ENCODE measurements at places on chromosomes 7 and 10.

DNA sequence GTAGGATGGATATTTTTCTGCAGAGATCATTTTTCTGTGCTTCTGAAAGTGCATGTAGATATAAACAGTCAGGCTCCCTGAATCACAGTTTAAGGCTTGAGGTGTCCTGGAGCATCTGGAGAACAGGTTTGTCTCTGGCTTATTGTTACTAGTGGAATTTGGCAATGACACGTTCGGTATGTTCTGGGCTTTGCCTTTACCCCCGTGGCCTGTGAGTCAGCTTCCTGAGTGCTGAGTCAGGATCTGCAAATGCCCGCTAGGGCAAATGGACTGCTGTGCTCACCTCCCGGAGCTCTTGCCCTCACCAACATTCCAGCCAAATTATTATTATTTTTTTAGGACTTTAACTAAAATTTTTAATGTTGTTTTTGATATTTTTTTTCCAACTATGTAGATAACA lies 192.5 kb upstream of the PRSS1 start:
- DNase-seq: no peak

- DNase-seq: no peak
These were observed 432.0 kb downstream of the ATRNL1 start for GRCh38 chr10:115525141-115525540.

DNA sequence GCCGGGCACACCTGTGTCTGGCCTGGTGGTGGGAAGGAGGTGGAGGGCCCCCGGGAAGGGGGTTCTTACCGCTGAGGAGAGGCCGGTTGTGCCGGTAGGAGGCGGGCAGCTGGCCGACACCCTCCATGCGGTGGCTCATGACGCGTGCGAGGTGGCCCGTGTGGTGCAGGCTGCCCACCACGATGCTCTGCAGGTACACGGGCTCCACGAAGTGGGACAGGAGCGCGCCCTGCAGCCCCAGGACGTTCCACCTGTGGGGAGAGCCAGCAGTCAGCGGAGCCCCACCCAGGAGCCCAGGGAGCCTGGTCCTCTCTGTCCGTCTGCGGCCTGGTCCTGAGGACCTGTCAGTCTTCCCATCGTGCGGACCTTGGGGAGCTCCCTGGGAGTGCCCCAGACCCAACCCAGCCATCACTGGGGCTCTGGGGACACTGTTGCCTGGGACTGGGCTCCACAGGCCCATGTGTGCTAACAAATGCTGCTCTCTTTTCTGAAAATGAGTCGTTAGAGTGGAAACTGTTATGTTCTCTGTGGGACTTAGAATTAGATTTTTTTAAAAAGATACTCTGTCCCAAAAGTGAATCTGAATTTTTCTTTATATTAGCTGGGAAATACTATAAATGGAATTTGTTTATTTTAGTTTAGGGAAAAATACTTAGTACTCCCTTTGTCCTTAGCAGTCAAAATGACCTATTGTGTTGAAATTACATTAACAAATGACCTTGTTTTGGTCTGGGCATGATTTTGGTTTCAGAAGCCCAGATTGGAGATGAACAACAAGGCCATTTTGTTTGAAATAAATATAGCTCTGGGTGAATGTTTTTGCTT lies 143.9 kb downstream of the WDR37 start:
- DNase-seq: no peak

- no peak for DNase-seq
These were observed 364.2 kb downstream of the GLRX3 start for GRCh38 chr10:130500261-130501000.

- DNase-seq: no peak
These were observed 116.7 kb downstream of the REEP3 start for GRCh38 chr10:63637901-63638327.

GRCh38 chr7:94655126-94655847 lies 646 bp downstream of the SGCE start:
- DNase-seq: no peak

DNA sequence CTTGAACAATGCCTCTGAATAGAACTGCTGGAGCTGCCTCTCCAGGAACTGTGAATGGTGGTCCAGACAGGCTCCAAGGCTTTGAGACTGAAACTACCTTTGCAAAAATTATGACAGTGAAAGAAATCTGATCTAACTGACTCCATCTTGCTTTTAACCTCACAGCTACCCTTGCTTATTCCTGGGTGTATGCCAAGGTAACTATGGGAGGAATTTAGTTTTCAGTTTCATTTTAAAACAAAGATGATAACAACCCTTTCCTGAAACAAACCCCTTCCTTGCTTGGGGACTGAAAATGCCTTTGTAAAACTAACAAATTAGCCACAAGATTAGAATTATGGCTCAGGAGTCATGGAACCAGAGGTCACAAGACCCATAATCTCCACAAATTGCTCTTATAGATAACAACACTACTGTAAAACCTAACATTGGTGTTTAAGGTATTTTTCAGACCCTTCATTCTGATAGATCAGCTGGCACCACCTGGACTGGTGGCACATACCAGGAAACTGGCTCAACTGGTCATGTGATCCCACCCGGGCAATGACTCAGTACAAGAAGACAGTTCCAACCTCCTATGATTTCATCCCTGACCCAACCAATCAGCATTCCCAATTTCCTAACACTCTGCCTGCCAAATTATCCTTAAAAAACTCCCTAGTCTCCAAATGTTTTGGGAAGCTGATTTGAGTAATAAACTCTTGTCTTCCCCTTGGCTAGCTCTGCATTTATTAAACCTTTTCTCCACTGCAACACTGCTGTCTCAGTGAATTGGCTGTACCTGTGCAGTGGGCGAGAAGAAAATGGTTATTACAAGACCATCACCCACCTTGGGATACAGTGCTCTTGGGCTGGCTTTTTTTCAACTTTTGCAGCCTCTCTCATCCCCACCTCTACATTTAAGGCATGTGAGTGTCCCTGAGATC lies 608.1 kb downstream of the TYW1 start:
- no peak for DNase-seq

- DNase-seq: no peak
These were observed 65.1 kb upstream of the BET1 start for GRCh38 chr7:94069162-94069739.

DNA sequence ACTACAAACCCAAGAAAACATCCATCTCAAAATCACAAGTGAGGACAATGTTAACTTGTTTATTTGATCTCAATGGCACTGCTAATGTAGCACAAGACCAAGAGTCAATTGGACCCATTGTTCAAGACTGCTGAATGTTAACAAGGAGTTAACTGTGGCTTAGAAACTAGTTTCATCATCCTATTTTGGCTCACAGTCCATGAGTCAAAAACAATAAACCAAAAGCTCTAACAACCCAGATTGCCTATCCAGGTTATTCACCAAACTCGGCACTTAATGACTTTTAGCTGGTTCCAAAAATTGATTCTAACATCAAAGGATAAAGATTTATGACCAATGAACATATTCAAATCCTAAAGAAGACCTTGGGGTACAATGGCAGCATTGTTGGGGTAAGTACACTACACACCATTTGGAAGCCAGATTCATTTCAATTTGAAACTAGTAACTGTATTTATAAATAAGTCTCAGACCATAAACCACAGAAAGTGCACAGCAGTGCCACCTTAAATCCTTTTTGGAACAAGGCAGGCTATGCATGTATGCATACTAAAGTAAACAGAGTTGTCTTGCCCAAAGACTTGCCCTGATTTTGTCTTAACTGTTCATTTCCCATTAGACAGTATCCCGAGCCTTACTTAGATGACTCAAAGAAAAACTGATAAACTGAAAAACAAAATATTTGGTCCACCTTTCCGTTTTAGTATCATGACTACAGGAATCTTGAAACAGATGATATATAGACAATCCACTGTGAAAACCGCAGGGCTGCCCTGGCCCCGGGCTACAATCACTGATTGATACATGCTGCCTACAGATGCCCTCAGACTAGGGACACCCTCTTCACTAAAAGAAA lies 84.5 kb downstream of the SRPK2 start:
- no peak for DNase-seq

DNA sequence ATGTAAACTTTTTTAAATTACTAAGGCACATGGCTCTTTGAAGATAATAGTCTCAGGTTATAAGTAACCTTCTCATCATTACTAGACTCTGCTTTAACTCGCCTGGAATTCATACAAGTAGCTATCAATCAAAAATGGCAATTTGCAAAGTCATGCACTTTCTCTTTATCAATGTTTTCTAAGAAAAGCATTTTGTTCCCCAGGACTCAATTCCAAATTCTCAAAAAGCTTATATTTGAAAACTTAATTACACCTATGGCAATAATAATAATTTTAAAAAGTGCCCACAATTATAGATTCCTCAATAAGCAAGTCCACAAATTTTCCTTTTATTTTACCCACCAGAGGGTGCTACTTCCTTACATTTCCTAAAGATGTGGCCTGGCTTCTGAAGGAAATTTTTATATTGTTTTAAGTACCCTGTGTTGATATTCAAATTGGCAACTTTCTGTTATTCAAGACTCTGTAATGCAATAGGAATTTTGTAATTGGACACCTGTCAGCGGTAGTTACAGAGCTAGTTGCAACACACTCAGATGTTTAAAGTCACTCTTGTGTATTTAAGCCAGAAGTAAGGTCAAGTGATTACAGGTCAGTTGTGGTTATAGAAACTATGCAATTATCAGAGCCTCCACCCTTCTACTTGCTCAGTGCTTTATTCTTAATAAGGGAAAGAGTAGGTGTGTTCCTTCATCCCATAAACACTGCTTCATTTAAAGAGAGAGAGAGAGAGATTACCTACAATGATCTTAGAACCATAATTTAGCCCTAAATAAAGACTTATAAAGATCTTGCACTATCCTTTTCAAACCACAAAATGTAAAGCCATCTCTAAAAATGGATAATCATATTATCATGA lies 47.1 kb upstream of the HYAL4 start:
- peak; percentile 22 for DNase-seq

GRCh38 chr10:79079490-79080355 lies 11.0 kb downstream of the ZMIZ1 start:
- no peak for DNase-seq

DNA sequence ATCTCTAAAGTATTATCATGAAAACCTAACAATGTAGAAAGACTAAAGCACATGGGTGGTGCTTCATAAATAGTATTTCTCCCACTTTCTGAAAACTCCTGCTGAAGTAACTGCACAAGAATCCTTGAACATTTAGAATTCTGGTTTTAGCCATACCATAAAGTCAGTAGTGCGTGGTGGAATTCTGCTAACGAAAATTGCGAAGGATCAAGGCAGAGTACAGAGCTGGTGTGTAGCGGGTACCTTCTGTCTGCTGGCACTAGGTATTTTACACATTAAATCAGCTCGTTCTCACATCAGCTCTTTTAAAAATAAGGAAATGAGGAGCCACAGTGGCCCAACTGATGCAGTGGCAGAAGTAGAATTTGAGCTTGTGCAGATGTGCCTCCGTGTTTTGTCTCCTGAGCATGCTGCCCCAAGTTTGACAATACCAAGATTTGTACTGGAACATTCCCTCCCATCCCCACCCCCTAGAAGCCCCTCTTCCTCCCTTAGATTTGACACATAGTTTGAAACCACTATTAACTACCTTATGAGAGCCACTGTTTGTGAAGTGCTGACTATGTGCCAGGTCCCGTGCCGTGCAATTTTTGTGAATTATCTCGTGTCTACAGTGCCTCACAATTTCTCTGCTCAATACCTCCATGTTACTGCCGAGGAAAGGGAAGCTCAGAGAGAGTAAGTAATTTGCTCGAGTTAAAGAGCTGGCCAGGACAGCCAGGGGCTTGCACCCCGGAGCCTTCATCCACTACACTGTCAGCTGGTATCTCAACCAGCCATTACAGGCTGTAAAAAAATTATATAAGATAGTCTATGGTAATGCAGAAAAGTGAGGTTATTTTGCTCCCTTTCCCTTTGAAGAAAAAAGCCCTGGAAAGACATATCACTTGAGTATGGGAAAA lies 66.9 kb downstream of the EGFR start:
- DNase-seq: no peak

- DNase-seq: no peak
These were observed 38.5 kb upstream of the MSMB start for GRCh38 chr10:46084321-46085165.

DNA sequence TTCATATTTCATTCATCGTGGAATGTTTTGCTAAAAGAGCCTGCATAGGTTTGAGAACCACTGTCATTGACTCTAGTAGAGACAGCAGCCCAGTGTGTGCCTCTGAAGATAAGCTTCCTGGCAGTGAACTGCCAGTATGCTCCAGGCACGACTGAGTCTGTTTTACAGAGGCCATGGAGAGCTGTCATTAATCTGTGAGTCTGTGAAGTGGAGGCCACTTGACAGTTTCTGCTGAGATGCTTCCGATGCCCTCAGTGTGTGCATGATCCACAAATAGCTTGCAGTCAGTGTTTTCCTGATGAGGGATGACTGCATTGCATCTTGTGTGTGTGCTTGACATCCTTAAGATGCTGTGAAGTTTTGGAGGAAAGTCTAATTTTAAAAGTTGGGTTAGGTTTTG lies 162.2 kb downstream of the PFKFB3 start:
- no peak for DNase-seq

GRCh38 chr10:13525663-13526062 lies 3.2 kb downstream of the BEND7 start:
- no peak for DNase-seq

- no peak for DNase-seq
These were observed 750 bp downstream of the ZNF398 start for GRCh38 chr7:149147752-149148653.

- no peak for DNase-seq
These were observed 117.1 kb downstream of the KMT2E start for GRCh38 chr7:105131033-105131656.

- no peak for DNase-seq
These were observed 28.3 kb upstream of the FIS1 start for GRCh38 chr7:101273206-101273605.

DNA sequence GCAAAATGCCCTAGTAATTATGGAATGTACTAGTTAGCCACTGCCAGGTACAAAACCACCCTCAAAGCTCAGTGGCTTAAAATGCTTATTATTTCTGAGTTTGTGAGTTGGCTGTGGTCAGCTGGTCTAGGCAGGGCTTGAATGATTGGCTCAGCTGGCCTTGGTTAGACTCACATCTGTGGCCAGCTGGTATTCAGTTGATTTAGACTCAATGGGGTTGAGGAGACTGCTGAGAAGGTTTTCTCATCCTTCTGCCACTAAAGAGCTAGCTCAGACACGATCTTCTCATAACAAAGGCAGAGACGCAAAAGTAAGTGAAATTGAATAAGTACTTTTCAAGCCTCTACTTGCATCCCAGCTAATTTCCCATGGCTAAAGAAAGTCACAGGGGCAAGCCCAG lies 57.1 kb upstream of the CYP2C18 start:
- DNase-seq: no peak

DNA sequence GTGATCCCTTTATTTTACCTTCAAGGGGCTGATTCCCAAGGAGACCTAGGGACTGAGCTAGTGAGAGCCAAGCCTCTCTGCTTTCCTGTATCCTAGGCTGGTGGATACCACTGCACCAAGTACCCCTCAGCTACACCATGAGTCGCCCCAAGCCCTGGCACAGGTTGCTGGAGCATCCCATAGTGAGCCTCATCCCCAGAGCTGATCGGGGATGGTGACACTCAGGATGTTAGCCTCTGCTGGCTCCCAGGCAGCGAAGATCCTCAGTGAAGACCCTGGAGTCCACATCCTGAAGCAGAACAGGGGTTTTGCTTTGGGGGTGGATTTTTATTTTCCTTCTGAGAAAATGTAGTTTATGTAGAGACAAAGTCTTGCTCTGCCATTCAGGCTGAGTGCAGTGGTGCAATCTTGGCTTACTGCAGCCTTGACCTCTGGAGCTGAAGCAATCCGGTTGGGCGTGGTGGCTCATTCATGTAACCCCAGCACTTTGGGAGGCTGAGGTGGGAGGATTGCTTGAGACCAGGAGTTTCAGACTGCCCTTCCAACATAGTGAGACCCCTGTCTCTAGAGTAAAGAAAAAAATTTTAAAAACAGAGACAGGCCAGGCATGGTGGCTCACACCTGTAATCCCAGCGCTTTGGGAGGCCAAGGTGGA lies 12.5 kb upstream of the ZNF212 start:
- no peak for DNase-seq

Measured in NCI-H510A (cell line).